ENCODE measurements at places on chromosomes 3 and 15.
A peak's percentile ranks its signal among the peaks of the same experiment; 100 is the strongest.

- no peak for DNase-seq
Measured at GRCh38 chr15:81299156-81299555, 24.8 kb downstream of the STARD5 start.

DNA sequence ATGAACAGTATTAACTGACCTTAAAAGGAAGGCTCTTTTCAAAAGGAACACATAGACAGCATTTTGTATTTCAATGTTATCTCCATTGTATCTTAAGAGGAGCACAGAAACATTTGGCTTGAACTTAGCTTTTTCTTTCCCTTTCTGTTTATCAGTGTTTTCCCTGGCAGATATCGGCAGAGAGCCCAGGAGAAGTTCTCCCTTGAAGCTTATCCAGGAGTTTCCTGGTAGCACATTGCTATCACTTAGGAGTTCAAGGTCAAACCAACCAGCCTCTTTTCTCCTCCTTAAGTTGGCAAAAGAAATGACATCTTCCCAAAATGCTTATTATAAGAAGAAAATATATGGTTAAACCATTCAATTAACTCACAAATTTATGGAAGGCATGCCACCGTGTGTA, 344.6 kb upstream of the UBE2E2 start:
- no peak for DNase-seq

DNA sequence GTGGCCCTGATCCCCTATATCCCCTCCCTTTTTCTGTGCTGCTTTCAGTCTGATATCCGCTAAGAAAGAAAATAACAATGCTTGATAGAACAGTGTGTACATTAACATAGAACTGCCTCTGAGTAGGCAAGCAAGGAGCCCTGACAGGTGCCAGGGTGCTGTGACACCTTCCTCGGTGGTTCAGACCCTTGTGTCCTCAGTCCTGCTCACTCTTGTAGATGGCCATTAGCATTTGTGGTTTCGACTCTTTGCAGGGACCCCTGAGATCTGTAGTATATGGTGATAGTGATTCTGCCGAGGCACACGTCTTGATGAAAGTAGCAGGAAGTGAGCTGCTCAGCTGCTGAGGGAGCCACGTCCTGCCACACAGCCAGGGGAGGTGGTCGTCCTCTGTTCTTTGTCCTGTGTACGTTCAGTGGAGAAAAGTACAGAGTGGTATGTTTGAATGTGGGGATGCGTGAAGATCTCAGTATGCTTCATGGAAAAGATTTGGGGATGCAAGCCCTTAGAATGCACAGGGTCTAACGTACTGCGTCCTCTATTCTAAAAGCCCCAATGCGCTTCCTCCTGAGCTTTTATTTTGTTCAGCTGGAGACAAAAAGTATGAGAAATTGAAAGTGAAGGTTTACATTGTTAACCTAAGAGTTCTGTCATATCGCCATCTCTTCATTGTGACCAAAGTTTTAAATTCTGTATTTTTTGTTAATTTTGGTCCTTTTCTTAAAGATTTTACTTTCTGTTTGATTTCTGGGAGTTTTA, 35.4 kb downstream of the PXYLP1 start:
- no peak for DNase-seq

GRCh38 chr3:151567477-151567876, 106.6 kb upstream of the IGSF10 start:
- no peak for DNase-seq

DNA sequence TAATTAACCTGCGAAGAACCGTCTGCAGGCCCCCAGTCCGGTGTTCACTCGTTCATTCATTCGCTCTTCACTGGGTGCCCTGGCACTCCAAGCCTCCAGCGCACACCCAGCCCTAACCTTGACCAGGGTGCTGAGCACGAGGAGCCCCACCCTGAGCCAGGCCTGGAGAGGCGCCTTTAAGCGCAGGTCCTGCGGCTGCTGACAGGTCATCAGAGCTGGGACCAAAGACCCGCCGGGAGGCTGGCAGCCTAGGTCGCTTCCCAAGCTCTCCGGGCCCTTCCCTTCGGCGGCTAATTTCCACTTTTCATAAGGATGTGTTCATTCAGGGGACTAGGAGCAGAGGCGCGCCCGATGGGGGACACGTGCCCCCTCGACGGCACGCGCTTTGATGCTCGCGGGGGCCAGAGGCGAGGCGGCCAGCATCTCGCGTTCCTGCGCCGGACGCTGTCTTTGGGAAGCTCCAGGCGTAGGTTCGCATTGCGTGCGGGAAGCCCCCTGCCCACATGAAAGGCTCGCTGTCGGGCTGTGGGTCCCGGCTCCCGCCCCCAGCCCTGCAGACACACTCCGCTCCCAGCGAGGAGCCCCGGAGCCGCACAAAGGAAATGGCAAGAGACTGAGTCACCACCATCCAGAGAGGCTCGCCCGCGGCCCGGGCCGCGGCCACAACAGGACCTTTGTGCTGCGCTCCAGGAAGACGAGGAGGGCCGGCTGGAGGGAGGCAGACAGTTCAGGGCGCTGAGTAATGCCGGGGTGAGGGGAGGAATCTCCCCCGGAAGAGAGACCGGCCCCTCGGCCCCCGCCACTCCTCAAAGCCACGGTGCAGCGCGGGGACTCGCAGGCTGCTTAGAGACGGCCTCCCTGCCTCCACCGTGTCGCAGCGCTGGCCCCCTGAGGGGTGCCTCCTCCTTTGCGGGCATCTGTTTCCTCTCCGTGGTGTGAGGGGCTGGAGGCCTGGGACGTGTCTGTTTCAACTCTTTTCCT, 266.4 kb upstream of the HES1 start:
- DNase-seq: no peak

GRCh38 chr3:113746548-113747282, at the start of gene ATP6V1A:
Gene ATP6V1A (plus strand): TSS chr3:113747035. CDS start chr3:113778754, 31,719 bp downstream.
- peak; percentile 86 for DNase-seq

DNA sequence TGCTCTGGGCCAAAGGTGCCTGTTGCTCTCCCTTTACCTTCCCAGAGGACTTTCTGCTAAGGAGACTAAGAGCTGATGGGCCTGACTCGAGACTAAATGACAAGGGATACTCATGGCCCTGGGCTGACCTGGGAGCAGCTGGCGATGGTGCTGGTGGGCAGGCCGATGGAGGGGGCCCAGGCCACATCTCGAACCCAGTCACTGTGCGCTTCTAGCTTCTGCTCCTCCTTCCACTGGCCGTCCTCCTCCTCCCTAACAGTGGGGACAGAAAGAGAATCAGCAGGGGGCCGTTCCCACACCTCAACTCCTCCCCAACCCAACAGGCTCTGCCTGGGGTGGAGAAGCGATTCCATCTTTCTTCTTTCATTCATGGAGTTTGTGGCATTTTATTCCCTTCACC, 12.2 kb upstream of the GHRL start:
- no peak for DNase-seq

DNA sequence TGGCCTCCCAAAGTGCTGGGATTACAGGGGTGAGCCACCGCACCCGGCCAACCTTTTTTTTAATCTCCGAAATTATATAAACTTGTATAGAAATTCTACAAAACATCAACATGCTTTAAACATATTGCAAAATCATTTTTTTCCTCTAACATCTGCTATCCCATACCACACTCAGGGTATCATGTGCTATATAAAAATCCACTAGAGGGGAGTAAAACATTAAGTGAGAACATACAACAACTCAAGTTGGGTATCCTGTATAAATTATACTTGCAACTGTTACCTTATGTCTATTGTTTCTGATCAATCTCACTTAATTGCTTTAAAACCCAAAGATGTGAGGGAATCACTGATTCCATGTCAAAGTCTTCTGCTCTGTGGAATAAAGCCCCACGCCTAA, 71.9 kb upstream of the FBN1 start:
- no peak for DNase-seq

DNA sequence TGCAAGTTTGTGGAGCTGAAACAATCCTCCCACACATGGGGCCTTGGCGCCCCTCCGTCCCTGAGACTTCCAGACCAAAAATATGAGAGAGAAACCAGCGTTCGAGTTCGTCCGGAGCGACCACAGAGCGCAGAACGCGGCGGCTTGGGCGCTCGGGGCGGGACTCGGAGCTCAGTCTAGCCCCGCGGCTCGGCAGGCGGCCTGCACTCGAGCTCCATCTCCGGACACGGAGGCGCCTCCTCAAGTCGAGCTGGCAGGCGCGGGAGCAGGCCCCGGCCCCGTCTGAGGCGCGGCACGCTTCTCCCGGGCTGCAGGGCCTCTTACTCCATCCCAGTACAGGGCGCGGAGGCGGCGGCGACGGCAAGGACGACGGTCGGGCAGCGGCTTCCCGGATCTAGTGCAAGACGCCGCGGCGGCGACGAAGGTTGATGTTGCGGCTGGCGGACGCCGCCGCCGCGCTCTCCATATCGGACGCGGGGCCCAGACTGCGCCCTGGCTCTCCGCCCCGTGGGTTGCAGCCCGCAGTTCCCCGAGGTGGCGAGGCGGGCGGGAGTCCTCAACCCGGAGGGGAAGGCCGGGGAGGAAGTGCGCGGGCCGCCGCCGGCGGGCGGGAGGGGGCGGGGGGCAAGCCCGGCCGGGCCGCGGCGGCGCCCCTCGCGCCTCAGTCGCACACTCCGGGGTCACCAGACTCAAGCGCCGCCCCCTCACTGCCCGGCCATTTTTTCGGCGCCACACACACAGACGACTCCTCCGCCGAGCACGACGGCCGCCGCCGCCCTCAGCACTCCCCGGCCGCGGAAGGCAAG, 674 bp downstream of the MSL2 start:
- no peak for DNase-seq

DNA sequence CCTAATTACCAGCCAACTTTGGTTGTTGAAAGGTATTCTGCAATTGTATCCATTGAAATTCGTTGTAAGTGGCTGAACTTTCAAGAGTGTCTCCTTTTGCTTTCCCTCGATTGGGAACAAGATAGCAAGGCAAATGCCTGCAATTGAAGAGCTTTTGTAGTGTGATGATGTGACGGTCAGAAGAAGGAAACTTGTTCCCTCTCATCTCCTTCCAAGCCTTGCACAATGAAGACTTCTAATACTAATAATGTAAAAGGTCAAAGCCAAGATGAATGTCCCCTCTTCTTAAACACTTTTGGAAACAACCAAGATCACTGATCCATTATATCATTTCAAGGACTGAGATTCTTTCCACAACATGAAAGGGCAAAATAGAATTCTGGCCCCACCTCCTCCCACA, 101.9 kb upstream of the LMCD1 start:
- DNase-seq: no peak

GRCh38 chr3:31197941-31198340, 303.5 kb upstream of the GADL1 start:
- no peak for DNase-seq

DNA sequence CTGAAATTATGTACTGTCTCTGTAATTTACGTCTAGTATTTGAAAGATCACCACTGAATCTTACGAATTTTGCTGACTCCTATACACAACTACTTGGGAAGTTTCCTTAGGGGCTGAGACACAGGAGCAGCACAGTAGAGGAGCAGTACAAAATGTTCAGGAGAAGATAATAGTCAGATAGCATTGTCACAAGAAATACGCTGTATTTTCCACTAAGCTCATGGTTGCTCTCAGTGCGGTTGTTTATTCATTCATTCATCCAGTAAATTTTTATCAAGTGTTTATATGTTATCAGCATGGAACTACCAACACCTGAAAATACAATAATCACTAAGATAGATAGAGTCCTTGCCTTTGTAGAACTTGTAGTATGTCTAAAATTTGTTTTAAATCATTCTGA, 34.5 kb downstream of the ALCAM start:
- no peak for DNase-seq

All from iPS DF 6.9 (cell line).